Mammary epithelial cell (primary cell): ENCODE measurements at places on chromosomes 13 and 19. TPM values are rescaled to one million over a fixed set of nuclear protein-coding genes. Genes with fewer than 3 reads are reported as not detected.

DNA sequence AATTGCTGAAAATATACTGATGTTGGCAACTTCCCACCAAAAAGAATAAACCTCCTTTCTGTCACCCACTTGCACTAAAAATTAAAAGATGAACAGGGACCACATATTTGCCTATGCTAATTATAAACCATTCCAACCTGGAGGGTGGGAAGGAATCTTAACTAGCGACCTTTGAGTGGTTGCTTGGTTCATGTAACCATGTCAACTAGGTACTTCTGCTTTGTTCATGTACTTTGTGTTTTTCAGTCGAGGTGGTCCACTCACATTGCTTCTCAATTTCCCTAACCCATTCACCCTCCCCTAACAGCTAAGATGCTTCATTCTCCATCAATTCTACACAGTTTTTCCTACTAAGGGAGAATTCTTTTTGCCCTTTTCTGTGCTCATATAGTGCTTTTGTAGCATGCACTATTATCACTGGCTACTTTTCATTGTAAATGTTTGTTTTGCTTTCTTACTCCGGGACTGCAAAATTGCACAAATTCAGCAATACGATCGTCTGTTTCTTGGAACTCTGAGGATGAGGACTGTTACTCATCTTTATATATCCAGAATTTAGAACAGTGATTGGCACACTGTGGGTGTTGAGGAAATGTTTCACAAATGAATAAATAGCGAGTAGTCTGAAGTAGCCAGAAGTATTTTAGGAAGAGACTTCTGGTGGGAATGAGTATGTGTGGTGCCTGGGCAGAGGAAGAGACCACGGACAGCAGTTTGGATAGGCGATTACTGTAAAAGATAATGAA lies 187.5 kb downstream of the GPC6 start:
- no peak for DNase-seq

GRCh38 chr19:48354332-48354992 lies 9.3 kb downstream of the TMEM143 start:
- no peak for DNase-seq

- DNase-seq: no peak
These were observed 12.4 kb upstream of the FBL start for GRCh38 chr19:39858541-39858940.

- peak; percentile 37 for DNase-seq
These were observed 21.8 kb downstream of the ARRDC2 start for GRCh38 chr19:18029617-18030338.

GRCh38 chr13:34412295-34412694 lies 529.8 kb upstream of the NBEA start:
- no peak for DNase-seq

The BLOC1S3 gene
- polyA plus RNA-seq: 7.3 TPM

- DNase-seq: no peak
These were observed 1032.2 kb upstream of the SLC10A2 start for GRCh38 chr13:104098421-104098820.

The TNNT1 gene
- polyA plus RNA-seq: 21.5 TPM

- no peak for DNase-seq
These were observed 141.6 kb downstream of the RXFP2 start for GRCh38 chr13:31880851-31881494.

DNA sequence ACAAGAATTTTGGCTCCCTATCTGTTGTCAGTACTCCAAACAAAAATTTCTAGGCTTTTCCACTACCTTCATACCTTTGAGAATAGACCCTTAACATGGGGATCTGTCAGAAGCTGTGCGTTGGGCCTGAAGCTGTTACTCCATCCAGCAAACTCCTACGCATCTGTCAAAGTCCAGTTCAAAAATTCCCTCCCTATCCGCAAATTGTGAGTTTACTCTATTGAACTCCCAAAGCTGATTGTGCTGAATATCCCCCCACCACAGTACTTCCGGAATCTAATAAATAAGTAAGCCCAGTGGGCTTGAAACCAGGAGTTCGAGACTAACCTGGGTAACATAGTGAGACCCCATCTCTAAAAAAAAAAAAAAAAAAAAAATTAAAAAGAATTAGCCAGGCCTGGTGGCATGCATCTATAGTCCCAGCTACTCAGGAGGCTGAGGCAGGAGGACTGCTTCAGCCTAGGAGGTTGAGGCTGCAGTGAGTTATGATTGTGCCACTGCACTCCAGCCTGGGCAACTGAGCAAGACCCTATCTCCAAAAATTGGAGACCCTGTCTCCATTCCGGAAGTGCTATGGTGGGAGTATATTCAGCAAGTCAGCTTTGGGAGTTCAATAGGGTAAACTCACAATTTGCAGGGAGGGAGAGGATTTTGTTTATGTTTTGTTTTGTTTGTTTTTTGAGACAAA lies 930 bp upstream of the FBN3 start:
- no peak for DNase-seq

DNA sequence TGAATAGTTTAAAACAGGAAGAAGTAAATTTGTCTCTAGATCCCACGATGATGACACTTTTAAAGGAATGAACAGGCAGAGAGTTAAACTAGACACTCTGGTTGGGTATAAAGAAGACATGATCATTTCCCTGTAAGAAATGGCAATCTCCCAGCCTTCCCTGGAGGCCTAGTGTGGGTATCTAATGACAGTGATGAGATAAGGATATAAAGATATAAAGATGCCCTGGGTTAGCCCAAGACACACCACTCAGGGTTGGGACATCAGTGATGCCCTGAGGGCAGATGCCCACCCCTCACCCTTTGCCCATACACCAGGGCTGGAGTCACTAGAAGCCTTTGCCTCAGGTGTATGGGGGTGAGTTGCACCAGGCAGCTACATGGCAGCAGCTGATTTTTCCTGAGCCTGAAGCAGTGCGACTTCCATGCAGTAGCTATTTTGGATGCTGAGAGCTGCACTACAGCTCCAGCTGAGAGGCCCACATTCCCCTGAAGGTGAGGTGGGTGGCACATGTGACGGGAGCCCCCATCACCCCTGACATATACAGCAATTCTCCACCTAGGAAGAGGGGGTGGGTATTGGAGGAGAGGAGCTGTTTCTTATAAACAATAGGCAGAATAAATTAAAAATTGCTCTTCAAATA lies 177.5 kb downstream of the NDFIP2 start:
- DNase-seq: no peak

The RGCC gene
- polyA plus RNA-seq: 3.7 TPM

DNA sequence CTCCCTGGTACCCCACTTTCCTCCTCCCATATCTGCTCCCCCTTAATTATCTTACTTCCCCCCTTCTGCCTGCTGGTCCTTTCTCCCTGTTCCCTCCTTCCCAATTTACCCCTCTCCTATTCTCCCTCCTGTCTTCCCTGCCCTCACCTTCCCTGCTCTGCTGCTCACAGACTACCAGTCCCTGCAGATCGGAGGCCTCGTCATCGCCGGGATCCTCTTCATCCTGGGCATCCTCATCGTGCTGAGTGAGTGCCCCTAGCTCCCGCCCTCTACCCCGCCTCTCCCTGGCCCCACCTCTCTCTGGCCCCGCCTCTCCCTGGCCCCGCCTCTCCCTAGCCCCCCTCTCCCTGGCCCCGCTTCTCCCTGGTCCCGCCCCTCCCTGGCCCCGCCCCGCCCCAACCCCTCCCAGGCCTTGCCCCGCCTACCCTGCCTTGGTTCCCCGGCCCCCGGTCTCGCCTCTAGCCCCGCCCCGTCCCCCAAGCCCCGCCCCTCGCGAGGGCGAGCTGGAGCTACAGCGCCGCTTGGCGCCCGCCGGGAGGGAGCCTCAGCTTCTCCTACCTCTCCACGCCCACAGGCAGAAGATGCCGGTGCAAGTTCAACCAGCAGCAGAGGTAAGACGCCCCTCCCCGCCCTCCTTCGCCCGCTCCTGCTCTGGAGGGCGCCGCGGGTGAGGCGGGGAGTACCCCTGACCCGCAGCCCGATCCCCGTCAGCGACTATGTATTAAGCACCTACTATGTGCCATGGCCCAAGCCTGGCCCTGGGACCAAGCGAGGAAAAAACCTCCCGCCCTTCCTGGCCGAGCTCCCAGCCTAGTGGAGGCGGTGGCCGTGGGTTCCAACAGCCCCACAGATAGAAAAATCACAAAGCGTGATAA lies 1.9 kb upstream of the FXYD7 start:
- DNase-seq: peak; percentile 88

DNA sequence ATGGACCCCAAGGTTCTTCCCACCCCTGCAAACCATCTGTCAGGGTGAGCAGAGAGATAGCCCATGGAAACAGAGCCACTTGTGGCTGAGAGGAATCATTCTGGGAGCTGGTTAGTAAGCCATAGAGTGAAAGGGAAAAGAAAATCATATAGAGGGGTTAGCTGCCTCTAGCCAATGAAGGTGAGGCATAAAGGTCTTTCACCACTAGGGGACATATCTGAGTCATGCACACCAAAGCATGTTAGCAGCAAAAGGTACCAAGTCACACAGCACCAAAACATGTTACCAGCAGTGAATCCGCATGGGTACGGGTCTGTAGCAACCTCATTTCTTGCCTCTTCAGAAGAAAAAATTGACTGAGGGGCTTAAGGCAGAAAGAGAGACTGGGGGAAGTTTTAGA lies 76.7 kb upstream of the ZNF43 start:
- DNase-seq: no peak

The ACTMAP gene
- 3.2 TPM for polyA plus RNA-seq

DNA sequence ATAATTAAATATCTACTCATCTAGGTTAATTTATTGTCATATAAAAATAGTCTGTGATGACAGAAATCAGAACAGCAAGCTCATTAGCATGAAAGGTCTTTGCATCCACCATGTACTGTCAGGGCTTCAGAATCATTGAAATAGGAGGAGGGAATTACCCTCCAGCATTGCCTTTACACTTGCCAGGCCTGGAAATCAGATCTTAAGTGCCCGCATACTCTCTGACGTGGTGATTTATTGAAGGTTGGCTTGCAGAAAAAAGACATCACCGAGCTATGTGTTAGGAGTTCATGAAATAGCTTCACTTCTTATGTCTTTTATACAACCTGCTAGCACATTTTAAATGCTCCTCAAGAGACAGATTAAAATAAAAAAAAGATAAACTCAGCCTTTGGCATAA lies 661.7 kb upstream of the SLITRK1 start:
- DNase-seq: no peak

DNA sequence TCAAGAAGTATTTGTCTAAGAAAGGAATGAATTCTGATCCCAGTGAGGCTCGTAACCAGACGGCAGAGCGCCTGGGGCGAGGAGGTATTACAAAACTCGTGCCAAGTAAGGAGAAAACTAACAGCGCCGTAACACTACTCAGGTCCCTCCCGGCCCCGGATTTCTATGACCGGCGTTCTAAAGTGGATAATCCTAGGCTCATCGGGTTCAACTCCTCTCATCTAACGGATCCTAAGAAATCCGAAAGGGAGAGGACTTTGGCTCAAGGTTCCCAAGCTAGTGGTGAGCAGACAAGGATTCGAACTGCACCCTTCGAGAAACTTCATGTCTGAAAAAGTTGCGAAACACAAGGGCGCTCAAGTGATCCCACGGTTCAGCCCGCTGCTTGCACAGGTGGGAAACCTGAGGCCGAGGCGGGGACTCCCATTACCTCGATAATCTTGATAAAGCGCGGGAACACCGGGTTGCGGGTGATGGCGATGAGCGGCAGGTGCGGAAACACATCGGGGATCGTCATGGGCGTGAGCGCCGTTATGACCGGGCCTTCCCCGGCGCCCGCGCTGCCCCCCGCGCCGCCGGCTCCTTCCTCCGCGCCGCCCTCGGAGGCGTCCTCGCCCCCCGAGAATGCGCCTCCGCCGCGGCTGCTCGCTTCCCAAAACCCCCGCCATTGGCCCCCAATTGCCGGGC lies 529 bp downstream of the LONP1 start:
- peak; percentile 33 for DNase-seq

DNA sequence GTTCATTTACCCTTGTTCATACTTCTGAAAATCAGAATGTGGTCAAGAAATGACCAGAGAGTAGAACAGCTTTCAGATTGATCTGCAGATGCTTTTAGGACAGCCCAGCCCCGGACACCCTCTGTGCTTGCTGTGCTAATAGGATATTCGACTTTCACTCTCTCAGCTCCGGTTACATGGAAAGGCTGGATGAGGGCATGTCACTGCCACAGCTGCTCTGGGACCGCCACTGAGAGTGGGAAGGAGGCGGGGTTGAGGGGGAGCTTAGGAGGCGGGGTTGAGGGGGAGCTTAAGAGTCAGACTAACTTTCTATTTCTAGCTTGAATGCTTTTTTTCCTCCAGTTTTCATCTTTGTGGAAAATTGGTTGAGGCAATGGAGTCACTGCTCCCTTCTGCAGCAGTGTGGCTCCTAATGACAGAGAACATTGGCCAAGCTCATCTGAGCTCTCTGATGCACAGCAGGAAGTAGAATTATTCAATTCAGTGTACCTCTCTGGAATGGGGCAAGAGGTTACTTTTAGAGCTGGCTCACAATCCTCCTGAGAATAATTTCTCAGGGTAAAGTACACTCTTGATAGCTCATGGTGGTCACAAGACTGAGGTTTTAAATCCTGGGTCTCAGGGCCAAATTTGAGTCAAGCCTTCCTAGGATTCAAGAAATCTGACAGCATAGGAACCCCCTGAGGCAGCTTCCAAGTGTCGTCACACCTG lies 74.6 kb upstream of the NPAS1 start:
- no peak for DNase-seq

DNA sequence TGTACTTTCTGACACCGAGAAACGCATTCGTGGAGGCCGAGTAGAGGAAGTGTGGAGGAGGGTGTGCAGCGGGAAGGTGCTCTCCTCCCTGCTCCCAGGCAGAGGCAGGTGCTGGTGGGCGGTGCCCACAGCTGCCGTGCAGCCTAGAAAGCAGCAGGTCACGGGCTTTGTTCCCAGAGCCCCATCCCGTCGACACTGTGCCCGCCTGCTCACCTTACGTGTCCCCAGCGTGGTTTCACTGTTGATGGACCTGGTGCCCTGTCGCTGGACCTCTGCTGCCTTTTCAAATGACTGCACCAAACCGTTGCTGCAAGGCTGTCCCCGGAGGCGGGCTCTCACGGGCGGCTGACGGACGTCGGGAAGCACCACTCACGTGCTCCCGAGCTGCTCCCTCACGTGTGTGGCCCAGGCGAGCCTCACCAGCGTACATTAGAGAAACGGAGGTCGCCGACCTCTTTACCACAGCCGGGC lies 20.8 kb downstream of the PLEKHJ1 start:
- DNase-seq: no peak

The ZNF554 gene
- 1.8 TPM for polyA plus RNA-seq

The ZNF763 gene
- 0.57 TPM for polyA plus RNA-seq

The MBD3L3 gene
- not detected for polyA plus RNA-seq

The TMEM38A gene
- 4.1 TPM for polyA plus RNA-seq

The CDX2 gene
- not detected for polyA plus RNA-seq

- DNase-seq: peak; percentile 95
These were observed 1620.6 kb upstream of the MIR17HG start for GRCh38 chr13:89726690-89727435.

DNA sequence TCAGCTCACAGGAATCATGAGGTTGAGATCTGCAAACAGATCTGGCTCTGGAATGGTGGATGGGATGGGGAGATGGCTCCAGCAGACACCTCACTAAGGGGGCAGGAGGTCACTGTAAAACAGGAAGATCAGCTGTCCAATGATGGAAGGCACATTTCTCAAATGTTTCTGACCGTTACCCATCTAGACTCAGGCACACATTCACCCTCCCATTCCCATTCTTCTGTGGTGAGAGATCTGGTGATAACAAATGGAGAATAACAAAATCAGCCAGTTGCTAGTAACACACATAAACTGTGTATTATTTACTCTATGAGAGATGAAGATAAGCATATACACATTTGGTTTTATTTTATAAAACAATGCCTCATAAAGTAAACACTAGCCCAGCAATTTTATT lies 235.9 kb downstream of the TSHZ3 start:
- no peak for DNase-seq
